ENCODE measurements at places on chromosomes 4 and X. TPM values are rescaled to one million over a fixed set of nuclear protein-coding genes. Genes with fewer than 3 reads are reported as not detected.

The APELA gene
- total RNA-seq = not detected

GRCh38 chrX:68532831-68533533, 34.1 kb downstream of the YIPF6 start:
- no peak for DNase-seq

The EXOSC9 gene
- 54.2 TPM for total RNA-seq

GRCh38 chrX:31265383-31265782, 193.5 kb upstream of the FTHL17 start:
- no peak for DNase-seq

DNA sequence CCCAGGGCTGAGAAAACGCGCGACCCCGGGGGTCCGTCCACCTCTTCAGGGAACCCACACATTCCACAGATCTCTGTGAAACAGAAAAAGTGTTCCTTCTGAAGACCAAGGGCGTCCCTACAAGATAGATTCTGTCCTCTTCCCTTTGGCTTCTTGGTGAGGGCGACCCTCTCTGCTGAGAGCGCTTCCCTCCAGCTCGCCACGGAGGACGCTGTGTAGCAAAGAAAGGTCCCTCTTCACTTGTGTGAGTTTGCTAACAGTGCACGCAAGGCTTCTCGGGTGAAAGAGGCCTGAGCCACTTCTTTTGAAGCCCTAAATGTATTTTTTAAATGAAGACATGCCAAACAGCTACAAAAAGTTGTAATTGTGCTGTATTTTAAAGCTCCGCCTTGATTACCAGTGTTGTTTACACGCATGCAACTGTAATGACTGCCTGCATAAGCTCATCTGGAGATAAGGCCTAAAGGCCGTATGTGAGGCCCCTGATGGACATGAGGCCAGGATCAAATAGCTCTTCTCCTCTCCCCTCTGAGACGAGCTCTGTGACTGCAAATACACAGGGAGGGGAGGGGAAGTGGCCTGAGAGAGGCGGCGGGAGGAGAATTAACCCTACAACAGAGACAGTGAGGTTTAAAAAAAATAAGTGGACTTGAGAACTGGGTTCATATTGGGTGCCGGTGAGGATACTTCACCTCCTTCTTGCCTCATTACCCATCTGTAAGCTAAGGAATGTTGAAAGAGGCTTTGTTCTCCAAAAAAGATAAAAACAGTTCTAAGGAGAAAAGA, 95.5 kb downstream of the SOWAHB start:
- no peak for DNase-seq

The PSMD10 gene
- total RNA-seq = 28.1 TPM

DNA sequence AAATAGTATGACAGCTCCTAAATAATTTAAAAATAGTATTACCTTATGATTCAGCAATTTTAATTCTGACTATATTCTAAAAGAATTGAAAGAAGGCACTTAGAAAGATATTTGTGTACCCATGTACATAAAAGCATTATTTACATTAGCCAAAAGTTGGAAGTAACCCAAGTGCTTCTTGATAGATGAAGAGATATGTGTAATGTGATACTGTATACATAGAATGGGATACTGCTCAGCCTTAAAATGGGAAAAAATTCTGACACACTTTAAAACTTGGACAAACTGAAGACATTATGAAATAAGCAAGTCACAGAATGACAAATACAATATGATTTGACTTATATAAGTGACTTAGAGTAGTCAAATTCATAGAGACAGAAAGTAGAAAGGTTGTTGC, 112.2 kb downstream of the IDS start:
- DNase-seq = no peak

- DNase-seq = no peak
These were observed 11.0 kb downstream of the TENM3 start for GRCh38 chr4:182254026-182254780.

GRCh38 chr4:62250100-62250499, 1050.0 kb downstream of the ADGRL3 start:
- DNase-seq = no peak

The CT45A2 gene
- total RNA-seq = not detected

- DNase-seq = no peak
These were observed 495.2 kb downstream of the INPP4B start for GRCh38 chr4:142350871-142351270.

- no peak for DNase-seq
These were observed 444.2 kb downstream of the IDS start for GRCh38 chrX:149060921-149061320.

DNA sequence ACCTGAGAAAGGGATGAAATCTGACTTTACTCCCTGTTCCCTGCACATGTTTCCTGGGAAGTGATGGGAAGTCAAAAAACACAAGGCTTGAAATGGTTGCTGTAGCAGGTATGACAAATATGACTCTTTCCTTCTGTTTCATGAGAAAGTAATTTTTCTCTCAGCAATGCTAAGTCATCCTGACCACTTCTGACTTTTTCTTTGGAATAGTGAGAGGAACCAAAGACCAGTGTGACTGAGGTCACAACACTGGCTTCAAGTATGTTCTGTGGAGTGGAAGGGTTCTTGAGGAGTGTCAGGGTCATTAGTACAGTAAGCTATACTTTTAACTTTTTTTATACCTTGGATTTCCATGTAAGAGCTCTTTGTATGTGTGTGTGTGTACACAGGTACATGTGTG, 225.3 kb downstream of the PPP3CA start:
- no peak for DNase-seq

DNA sequence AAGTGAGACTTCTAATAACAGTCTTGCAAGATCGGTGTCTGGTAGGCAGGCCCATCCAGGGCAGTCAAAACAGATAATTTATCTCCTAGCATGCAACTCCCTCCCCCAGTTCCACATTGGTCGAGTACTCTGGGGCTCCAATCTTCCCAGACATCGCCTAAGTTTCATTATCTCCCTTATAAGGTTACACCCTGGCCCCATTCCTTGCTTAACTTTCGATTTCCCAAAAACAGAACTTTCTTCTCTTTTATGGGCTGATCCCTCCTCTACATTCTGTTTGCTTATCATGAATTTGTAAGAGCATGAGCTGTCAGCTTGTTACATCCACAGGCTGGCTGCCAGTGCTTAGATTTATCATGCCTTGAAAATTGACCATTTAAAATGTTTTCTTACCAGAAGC, 471.3 kb downstream of the TECRL start:
- DNase-seq = no peak

Data from activated CD8-positive, alpha-beta T cell treated with anti-CD3 and anti-CD28 coated beads, Interleukin-2, amount 10 ng/mL, durations not matched to agents 7 days and 5 days (primary cell).